ENCODE measurements at places on chromosomes 1 and 21. TPM values are rescaled to one million over a fixed set of nuclear protein-coding genes. Genes with fewer than 3 reads are reported as not detected.

L1TD1 gene
- not detected for total RNA-seq

S100A8 gene
- total RNA-seq, result not detected

KLHL12 gene
- 26.2 TPM for total RNA-seq

SFN gene
- 0.73 TPM for total RNA-seq

GPR3 gene
- 0.73 TPM for total RNA-seq

LENEP gene
- total RNA-seq, result not detected

FAM3B gene
- not detected for total RNA-seq

GCLM gene
- total RNA-seq, result 22.5 TPM

THEM5 gene
- total RNA-seq, result not detected

PLD5 gene
- not detected for total RNA-seq

PPOX gene
- total RNA-seq, result 10.8 TPM

IFI44L gene
- 15.2 TPM for total RNA-seq

TRIM67 gene
- total RNA-seq, result under 0.01 TPM

IL20 gene
- total RNA-seq, result not detected

CD101 gene
- total RNA-seq, result 0.20 TPM

SLC35F3 gene
- not detected for total RNA-seq

SLC9C2 gene
- not detected for total RNA-seq

TRMT1L gene
- total RNA-seq, result 18.2 TPM

FMO2 gene
- total RNA-seq, result 0.39 TPM

SMYD3 gene
- total RNA-seq, result 19.2 TPM

FAM131C gene
- under 0.01 TPM for total RNA-seq

PTGS2 gene
- 7.6 TPM for total RNA-seq

DNM3 gene
- total RNA-seq, result 1.8 TPM

OR2T35 gene
- total RNA-seq, result not detected

ESRRG gene
- not detected for total RNA-seq

NFASC gene
- 12.1 TPM for total RNA-seq

SPRR2F gene
- total RNA-seq, result not detected

PFKL gene
- 157 TPM for total RNA-seq

SHCBP1L gene
- not detected for total RNA-seq

LRRC38 gene
- not detected for total RNA-seq

SPRR2B gene
- not detected for total RNA-seq

GJB5 gene
- total RNA-seq, result not detected

SEMA6C gene
- 0.98 TPM for total RNA-seq

TMEM59 gene
- 150 TPM for total RNA-seq

TEX38 gene
- not detected for total RNA-seq

VPS72 gene
- 25.7 TPM for total RNA-seq

HNRNPCL2 gene
- total RNA-seq, result not detected

CNKSR1 gene
- total RNA-seq, result not detected

KDF1 gene
- not detected for total RNA-seq

SLAMF9 gene
- total RNA-seq, result not detected

CFAP107 gene
- not detected for total RNA-seq

PYHIN1 gene
- 0.20 TPM for total RNA-seq

LMO4 gene
- 90.9 TPM for total RNA-seq

ZZZ3 gene
- 57.3 TPM for total RNA-seq

All from subcutaneous preadipocyte (primary cell).